ENCODE measurements at places on chromosomes 11 and 22.

DNA sequence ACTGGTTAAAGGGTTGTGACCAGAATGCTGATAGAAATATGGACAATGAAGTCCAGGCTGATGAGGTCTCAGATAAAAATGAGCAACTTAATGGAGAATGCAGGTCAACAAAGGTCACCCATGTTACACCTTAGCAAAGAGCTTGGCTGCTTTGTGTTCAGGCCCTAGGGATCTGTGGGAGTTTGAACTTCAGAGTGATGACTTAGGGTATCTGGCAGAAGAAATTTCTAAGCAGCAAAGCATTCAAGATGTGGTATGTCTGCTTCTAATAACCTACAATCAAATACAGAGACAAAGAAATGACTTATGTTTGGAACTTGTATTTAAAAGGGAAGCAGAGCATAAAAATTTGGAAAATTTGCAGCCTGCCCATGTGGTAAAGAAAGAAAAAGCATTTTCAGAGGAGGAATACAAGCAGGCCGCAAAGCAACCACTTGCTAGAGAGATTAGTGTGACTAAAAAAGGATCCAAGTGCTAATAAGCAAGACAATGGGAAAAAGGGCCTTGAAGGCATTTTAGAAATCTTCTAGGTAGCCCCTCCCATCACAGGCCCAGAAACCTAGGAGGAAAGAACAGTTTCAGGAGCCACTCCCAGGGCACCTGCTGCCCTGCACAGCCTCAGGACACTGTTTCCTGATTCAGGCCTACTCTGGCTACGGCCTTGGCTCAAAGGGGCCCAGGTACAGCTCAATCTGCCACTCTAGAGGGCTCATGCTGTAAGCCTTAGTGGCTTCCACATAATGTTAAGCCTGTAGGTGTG is 41.3 kb downstream of the TNKS1BP1 start:
- no peak for DNase-seq

DNA sequence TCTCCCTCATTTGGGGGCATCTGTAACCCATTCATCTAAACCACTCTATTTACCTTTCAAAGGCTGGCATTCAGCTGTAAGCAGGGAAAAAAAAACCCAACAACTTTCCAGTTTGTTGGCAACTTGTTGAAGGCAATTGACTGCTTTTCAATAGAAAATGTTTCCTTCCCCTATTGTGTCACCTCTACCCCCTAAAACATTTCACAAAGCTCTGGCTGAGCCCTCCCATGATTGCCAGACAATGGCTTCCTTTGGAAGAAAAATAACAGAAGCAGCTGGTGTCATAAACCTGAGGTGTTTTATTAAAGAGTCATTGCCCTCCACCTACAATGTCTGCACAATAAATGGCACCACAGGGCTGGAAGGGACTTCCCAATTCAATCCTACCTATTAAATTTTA is 22.1 kb upstream of the PSMA1 start:
- DNase-seq: no peak

DNA sequence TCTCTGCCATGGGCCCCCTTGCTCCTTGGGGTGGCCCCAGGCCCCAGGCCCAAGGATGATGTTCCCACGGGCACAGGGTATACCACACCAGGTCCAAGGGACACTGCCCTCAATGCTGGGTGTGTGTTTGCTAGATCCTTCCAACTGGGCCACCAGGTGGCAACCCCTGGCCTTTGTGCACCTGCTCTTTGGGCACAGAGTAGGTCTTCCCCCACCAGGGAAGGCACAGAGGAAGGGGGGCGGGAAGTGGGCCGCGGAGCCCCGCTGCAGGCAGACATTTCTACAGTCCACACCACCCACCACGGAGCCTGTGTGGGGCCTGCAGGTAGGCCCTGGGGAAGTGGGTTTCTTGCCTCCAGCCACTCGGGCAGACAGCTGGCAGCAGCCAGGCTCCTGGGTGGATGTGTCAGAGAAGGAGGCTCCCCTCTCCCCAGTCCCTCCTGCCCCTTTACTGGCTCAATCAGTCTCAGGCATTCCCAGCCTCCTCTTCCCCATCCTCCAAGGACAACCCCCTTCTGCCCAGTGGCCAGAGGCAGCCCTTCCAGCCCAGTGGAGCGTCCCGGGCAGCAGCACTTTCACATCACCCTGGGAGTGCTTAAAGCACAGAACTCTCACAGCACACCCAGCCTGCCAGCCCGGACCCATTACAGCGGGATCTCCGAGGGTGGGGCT is 21.6 kb downstream of the MAFF start:
- no peak for DNase-seq

DNA sequence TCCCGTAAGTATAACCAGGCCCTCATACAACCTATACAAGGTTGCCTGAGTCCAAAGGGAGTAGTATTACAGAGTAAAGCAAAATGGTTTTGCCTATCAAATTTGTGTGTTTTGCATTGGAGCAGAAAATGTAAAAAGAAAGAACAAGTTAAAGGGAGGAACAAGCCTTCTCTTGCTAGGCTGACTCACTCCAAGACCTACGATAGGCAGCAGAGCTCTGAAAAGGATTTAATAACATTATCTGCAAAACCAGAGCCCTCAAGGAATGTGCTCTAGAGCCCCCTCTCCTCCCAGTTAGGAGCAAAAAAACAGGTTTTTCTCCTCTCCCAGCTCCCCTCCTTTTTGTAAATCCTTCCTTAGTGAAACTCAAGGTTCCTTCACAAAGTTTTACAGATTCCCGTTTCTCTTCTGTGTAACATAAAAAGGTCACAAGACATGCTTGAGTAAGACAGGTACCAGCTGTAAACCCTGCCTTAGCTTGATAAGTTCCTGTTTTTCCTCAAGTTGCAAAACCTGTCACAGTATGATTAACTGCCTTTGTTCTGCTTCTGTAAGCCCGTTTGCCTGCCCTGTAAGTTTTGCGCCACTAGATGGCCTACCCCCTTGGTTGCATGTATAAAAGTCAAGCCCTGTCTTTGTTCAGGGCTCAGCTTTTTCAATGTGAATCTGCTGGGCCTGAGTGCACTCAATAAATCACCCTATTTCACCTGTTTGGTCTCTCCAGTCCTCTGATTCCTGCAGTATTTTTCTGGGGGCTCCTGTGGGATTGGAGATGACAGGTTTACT is 498.2 kb downstream of the KCNA4 start:
- DNase-seq: no peak

GRCh38 chr11:8403310-8403709 is 139.6 kb upstream of the LMO1 start:
- DNase-seq: peak; percentile 16

DNA sequence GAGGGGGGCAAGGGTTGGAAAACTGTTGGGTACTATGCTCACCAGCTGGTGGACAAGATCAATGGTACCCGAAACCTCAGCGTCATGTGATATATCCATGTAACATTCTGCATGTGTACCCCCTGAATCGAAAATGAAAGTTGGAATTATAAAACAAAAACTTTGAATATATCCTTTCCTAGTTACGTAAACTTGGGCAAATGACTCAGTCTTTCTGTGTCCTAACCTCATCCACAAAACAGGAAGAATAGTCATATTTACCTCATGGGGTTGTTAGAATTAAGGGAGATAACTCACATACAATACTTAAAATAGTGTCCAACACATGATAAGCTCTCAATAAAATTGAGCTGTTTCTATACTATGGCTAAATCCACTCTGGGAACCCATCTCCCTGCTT is 620.1 kb upstream of the KIRREL3 start:
- DNase-seq: peak; percentile 33

DNA sequence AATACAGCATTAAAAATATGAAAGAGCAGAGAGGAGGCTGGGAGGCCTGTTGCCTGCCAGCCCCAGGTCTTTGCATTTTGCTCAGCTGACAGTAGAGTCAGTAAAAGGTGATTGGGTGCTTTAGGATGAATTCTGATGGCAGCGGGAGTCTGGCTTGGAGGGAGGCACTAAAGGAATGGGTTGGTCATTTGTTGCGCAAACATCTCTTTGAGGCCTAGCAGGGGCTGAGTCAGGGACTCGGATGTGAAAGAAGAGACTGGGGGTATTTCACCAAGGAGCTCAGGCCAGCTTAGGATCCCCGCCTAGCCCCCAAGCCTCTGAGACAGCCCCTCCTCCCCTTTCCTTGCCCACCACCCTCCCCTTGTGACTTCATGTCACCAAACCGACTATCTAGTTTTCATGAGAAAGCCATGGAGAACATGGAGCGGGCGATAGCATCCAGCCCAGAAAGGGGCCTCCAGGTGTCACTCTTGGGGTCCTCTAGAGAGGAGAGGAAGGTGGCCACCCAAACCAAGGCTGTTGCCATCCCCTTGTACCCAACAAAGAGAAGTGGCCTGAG is 9.7 kb downstream of the DGKZ start:
- DNase-seq: peak; percentile 29

DNA sequence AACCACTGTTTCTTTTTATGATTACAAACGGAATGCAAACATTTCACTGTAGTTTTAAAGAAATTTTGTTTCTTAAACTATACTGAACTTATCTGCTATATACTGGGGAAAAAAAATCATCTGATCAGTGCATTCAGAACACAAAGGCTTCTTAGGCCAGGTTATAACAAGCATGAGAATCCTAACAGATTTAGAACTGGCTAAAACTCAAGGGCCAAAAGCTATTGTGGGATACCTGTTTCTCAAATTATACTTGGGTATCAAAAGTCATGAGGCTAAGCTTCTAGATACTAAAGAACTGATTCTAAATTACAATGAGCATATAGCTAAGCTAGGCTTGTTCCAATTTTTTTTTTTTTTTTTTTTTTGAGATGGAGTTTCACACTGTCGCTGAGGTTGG is 29.7 kb upstream of the CHRNA10 start:
- DNase-seq: no peak

- no peak for DNase-seq
Measured at GRCh38 chr11:23425381-23425780, 565.1 kb upstream of the CCDC179 start.

GRCh38 chr11:123227763-123228495 is 32.9 kb upstream of the CLMP start:
- no peak for DNase-seq

- peak; percentile 96 for DNase-seq
Measured at GRCh38 chr11:68012843-68013610, 2.9 kb downstream of the ALDH3B1 start.

- no peak for DNase-seq
Measured at GRCh38 chr11:102792604-102793003, 5.4 kb downstream of the MMP1 start.

GRCh38 chr11:100719362-100719761 is 32.3 kb downstream of the ARHGAP42 start:
- DNase-seq: peak; percentile 46

- DNase-seq: peak; percentile 45
Measured at GRCh38 chr11:72441752-72442207, 7.4 kb upstream of the CLPB start.

DNA sequence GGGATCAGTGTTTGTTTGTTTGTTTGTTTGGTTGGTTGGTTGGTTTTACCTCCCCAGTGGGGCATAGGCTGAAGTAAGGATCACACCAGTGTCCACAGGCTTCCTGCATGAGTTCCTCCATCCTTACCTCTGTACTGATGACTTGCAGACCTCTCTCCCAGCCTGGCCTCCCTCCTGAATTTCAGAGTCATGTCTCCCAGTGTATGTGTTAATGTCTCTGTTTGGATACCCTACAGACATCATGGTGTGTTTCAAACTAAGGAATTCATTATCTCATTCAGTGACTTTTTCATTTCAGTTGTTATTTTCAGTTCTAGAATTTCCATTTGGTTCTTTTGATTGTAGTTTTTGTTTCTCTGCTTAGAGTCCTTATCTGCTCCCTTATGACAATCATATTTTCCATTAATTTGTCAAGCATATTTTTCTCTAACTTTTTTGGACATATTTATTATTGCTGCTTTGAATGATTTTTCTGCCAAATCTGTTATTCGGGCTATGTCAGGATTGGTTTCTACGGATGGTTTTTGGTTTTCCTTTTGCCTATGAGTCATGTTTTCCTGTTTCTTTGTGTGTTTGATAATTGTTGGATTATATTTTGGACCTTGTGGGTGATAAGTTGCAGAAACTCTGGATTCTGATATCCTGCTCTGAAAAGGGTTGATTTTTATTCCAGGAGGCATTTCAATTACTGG is 23.6 kb downstream of the MYEOV start:
- peak; percentile 56 for DNase-seq

Data from astrocyte (in vitro differentiated cells and primary cell).